ENCODE measurements at places on chromosomes 4 and X. TPM values are rescaled to one million over a fixed set of nuclear protein-coding genes. Genes with fewer than 3 reads are reported as not detected.

DNA sequence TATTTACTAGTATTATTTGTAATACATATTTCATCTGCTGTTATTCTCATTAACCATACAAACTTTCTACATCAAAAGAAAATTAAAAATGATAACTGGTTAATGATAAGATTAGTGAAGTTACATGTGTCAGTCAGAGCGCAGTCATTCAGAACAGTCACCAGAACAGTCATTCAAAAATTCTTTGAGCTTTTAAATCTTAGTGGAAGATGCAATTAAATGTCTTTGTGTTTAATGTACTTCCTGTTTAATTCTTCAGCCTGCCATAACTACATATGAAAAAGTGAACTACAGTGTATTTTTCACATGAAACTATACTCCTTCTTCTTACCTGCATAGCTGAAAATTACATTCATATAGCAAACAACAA is 179.7 kb upstream of the NDST4 start:
- no peaks in the 10 kb centered on the region for H3K27me3 ChIP-seq
- DNase-seq, result no peak
- no peak overlapping the region for H3K27ac ChIP-seq
- H3K4me1 ChIP-seq, result no peaks in the 10 kb centered on the region

Gene NLGN3
- total RNA-seq, result 1.0 TPM

Gene PPA2
- 69.3 TPM for total RNA-seq

Gene ABLIM2
- 0.63 TPM for total RNA-seq

Gene TXK
- 7.6 TPM for total RNA-seq

Gene F9
- not detected for total RNA-seq

All from activated CD4-positive, alpha-beta T cell treated with anti-CD3 and anti-CD28 coated beads, Interleukin-2, amount 10 ng/mL, durations not matched to agents 24 days and 14 days (primary cell).